ENCODE measurements at places on chromosomes 2 and 18. TPM values are rescaled to one million over a fixed set of nuclear protein-coding genes. Genes with fewer than 3 reads are reported as not detected.

- H3K4me3 ChIP-seq: no peak overlapping the region
- H3K27me3 ChIP-seq: no peaks in the 10 kb centered on the region
- no peak for DNase-seq
- peaks cover 10% of the 10 kb centered on the region for H3K4me1 ChIP-seq
- H3K27ac ChIP-seq: no peak overlapping the region
Observed at GRCh38 chr2:43100883-43101662, 125.3 kb downstream of the ZFP36L2 start.

DNA sequence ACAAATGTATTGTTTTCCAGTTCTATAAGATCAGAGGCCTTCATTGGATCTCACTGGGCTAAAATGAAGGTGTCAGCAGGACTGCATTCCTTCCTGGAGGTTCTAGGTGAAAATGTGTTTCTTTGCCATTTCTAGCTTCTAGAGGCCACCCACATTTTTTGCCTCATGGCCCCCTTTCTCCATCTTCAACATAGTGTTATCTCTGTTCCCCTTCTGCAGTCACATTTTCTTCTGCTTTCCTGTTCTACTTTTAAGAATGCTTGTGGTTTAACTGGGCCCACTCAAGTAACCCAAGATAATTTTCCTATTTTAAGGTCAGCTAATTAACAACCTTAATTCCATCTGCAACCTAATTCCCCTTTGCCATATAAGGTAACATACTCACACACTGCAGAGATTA lies 36.1 kb downstream of the METTL21A start:
- H3K36me3 ChIP-seq: peaks cover 91% of the 10 kb centered on the region
- no peak overlapping the region for H3K27ac ChIP-seq
- no peak overlapping the region for H3K4me3 ChIP-seq
- no peak for DNase-seq

The SOCS6 gene
- total RNA-seq: 23.8 TPM

The IL36A gene
- total RNA-seq: not detected

The PSMG2 gene
- total RNA-seq: 79.7 TPM
